ENCODE measurements at places on chromosomes 16 and 17.

GRCh38 chr17:76558198-76559095, 18.6 kb downstream of the PRCD start:
- no peak for DNase-seq

GRCh38 chr17:45384789-45385262, 47.8 kb downstream of the ARHGAP27 start:
- DNase-seq: no peak

DNA sequence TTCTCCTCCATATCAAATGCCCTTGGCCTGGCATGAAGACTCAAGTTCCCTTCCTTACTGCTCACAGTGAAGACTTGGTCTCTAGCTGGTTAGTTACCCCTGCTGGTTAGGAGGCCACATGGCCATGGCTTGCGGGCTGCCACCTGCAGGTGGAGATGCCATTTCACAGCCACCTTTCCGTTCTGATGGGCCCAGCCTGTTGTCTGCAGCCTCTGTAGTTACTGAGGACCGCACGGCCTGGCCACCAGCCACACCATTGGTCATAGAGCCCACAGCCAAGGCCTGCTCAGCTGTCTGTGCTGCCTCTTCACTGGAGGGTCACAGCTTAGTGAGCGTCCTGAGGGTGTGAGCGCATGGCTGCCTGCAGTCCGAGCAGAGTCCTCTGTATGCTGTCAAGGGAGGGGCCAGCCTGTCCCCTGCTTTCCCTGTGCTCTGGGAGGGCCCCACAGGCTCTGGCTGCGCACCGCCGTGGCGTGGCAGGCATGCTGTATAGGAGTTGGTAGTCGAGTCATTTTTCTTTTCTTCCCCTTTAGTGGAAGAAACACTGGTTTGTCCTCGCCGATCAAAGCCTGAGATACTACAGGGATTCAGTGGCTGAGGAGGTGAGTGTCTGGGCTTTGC, 59.2 kb downstream of the PLD6 start:
- DNase-seq: no peak

- no peak for DNase-seq
Observed at GRCh38 chr17:64255764-64256163, 7.3 kb downstream of the TEX2 start.

GRCh38 chr17:4152471-4152870, 9.5 kb downstream of the CYB5D2 start:
- no peak for DNase-seq

DNA sequence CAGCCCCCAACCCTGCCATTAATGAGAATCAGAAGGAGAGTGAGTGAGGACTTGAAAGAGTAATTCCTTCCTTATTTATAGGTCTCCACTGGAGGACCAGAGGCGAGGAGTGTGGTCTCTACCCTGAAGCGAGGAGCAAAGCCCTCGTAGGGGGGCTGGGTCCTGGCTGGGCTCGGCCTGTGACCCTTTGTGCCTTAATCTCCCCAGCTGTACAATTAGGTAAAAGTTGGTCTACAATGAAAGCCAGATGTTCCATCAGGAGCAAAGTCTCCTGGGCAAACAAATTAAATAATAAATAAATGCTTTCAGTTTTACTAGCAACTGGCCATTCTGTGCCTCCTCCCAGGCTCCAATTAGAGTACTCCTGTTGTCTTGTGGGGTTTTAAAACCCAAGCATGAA, 523.5 kb upstream of the SALL1 start:
- no peak for DNase-seq

GRCh38 chr17:56581635-56582627, 11.6 kb upstream of the NOG start:
- no peak for DNase-seq

- no peak for DNase-seq
Observed at GRCh38 chr17:55661256-55661758, 61.4 kb downstream of the TMEM100 start.

GRCh38 chr16:17365211-17365541, 105.6 kb downstream of the XYLT1 start:
- DNase-seq: no peak

DNA sequence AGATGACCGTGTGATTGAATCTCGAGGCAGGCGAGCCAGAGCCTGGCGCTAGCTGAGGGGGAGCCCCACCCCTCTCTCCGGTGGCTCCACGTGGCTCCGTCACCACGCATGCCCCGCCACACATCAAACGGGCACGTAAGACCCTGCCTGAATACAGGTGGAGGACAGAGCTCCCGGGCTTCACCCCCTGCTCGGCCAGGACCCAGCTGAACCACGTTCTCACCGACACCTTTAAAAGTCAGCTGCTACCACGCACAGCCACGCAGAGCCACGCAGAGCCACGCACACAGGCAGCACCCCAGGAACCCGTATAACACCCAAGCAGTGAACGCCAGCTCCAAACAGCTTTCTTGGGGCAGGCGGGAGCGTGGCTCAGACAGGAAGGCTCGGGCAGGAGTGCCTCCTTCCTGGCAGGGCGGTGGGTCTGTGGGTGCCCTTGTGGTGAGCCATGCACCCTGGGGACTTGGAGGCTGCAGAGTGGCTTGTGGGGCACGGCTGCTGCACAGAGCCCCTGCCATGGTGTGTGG, 4.4 kb downstream of the TMEM204 start:
- no peak for DNase-seq

DNA sequence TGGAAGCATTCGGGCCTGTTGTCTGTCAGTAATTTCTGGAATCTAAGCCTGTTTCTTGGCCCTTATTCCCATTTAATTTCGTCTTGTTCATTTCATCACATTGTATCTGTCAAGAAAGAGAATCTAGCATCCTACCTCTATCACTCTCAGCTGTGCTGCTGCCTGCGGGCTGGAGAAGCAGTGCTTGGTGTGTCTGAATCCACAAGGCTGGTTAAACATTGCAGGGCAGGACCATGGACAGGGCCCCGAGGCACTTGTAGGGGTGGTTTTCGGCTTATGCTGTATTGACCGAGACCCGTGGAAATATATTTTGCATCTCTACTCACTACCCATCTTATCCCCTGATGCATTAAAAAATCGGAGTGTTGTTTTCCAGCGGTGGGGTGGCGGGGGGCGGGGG, 3.1 kb downstream of the RAB11FIP4 start:
- DNase-seq: peak; percentile 26

- peak; percentile 75 for DNase-seq
Observed at GRCh38 chr16:57297856-57298255, 13.4 kb upstream of the PLLP start.

- no peak for DNase-seq
Observed at GRCh38 chr17:43709210-43709609, 47.5 kb upstream of the MEOX1 start.

DNA sequence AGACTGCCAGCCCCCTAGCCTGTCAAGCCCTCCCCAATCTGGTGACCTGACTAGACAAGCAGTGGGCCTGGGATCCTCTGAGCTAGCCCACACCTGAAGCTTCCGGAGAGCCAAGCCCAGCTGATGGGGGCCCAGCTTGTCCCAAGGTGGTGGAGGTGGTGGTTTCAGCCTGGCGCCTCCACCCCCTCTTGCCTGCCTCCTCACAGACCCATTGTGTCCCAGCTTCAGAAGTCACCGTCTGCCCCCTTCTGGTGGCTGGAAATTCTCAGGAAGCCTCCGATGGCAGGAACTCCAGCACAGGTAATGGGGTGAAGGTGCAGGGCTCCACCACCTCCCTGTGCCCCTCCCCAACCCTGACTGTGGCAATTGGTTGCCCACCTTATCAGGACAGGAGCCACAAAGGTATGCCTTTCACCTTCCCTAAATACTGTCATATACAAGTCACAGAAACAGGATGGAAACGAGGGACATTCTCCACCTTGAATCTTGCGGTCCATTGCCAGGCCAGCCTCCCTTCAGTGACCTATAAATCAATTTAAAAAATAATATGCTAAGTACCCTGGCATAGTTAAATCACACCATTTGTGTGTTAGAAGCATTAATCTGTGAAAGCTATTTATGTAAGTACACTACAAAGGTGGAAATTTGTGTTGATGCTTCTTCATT, 66.0 kb upstream of the ZNF423 start:
- DNase-seq: peak; percentile 30

- DNase-seq: no peak
Observed at GRCh38 chr17:82108038-82108437, 10.0 kb upstream of the FASN start.

GRCh38 chr16:31371619-31372484, 16.9 kb downstream of the ITGAX start:
- DNase-seq: no peak

DNA sequence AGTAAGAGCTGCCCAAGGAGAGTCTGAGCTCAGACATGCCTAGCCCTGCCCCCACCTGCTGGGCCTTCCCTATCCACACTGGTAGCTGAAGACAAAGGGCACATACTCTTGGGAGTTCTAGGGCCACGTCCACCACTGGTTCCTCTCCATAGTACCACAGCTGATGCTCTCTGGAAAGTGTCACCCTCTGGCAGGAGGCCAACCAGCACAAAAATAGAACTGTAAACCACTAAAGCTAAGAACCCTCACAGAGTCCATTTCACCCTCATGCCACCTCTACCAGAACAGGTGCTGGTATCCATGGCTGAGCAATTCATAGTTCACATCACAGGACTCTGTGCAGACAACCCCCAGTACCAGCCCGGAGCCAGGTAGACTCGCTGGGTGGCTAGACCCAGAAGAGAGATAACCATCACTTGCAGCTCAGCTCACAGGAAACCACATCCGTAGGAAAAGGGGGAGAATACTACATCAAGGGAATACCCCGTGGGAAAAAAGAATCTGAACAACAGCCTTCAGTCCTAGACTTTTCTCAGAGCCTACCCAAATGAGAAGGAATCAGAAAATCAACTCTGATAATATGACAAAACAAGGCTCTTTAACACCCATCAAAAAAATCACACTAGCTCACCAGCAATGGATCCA, 115.3 kb downstream of the CEP112 start:
- DNase-seq: no peak

DNA sequence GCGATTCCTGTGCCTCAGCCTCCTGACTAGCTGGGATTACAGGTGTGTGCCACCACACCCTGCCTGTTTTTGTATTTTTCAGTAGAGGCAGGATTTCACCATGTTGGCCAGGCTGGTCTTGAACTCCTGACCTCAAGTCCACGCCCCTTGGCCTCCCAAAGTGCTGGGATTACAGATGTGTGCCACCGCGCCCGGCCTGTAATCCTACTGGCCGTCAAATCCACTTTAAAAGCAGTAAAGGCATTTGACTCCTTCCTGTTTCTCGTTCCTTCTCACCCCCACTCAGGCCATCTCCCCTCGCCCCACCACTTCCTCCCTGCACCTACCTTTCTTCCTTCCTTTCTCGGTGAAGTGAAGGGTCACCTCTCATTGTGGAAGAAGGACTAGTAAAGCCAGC, 69.4 kb upstream of the CREBBP start:
- DNase-seq: no peak

GRCh38 chr17:67998466-67998865, 2.2 kb upstream of the C17orf58 start:
- DNase-seq: no peak

DNA sequence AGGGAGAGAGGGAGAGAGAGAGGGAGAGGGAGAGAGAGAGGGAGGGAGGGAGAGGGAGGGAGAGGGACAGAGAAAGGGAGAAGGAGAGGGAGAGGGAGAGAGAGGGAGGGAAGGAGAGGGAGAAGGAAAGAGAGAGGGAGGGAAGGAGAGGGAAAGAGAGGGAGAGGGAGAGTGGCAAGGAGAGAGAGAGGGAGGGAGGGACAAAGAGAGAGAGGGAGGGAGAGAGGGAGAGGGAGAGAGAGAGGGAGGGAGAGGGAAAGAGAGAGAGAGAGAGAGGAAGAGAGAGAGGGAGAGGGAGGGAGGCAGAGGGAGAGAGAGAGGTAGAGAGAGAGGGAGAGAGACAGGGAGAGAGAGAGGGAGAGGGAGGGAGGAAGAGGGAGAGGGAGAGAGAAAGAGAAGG, 73.5 kb downstream of the AXIN2 start:
- DNase-seq: no peak

DNA sequence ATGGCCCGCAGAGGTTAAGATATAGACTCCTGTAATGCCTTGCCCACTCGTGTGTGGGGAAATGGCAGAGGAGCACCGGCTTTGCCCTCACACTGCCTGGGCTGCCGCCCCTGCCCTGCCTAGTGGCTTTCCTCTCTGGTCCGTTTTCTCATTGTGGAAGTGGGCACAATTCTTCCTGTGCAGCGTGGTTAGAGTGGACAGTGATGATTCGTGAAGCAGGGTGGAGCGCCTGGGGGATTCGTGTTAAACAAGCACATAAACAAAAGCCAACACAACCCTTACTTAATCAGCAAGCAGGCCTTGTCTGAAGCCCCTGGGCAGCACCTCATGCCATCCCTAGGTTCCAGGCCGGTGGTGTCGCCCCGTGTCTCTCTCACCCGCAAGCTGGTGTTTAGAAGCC, 269.7 kb downstream of the SEC14L1 start:
- no peak for DNase-seq

DNA sequence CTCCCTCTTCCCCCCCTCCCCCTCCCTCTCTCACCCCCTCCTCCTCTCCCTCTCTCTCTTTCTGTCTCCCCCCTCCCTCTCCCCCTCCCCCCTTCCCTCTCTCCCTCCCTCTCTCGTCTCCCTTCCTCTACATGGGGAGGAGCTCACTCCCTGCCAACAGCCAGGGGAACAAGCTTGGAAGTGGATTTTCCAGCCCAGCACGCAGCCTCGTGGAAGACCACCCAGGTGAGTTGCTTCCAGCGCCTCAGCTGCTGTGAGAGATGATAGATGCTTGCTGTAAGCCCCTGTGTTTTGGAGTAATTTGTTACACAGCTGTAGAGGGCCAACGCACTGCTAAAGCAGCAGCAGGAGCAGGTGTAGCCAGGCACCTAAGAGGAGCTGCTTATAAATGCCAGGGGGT, 20.8 kb downstream of the ACTG1 start:
- no peak for DNase-seq

- DNase-seq: no peak
Observed at GRCh38 chr16:1572673-1573072, 39.2 kb downstream of the IFT140 start.

- DNase-seq: no peak
Observed at GRCh38 chr16:23567602-23568001, 10.1 kb downstream of the UBFD1 start.

- no peak for DNase-seq
Observed at GRCh38 chr17:49003557-49004511, 6.6 kb downstream of the IGF2BP1 start.

- DNase-seq: no peak
Observed at GRCh38 chr17:7223375-7223774, 3.6 kb downstream of the ACADVL start.

DNA sequence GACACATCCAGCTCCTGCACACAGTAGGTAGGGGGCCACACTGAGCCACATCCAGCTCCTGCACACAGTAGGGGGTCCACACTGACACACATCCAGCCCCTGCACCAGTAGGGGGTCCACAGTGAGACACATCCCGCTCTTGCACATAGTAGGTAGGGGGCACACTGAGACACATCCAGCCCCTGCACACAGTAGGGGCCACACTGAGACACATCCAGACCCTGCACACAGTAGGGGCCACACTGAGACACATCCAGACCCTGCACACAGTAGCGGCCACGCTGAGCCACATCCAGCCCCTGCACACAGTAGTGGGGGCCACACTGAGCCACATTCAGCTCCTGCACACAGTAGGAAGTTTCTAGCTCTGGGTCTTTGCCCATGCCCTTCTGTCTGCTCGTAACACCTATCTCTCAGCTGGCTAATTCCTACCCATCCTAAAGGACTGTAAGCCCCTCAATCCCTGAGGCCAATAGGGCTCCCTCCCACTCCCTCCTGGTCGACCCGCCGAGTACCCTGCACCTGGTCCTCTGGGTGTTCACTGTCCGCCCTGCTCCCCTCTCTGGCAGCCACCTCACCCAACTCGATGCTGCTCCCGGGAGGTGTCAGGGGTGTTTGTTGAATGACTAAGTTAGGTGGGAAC, 9.4 kb upstream of the ATP2A3 start:
- DNase-seq: no peak

GRCh38 chr17:60390925-60391470, 935 bp downstream of the USP32 start:
- no peak for DNase-seq

GRCh38 chr17:68356520-68356919, 65.2 kb downstream of the ARSG start:
- peak; percentile 80 for DNase-seq
